Chondrocyte (in vitro differentiated cells): ENCODE measurements at places on chromosomes 6 and 20. TPM values are rescaled to one million over a fixed set of nuclear protein-coding genes. Genes with fewer than 3 reads are reported as not detected.

DNA sequence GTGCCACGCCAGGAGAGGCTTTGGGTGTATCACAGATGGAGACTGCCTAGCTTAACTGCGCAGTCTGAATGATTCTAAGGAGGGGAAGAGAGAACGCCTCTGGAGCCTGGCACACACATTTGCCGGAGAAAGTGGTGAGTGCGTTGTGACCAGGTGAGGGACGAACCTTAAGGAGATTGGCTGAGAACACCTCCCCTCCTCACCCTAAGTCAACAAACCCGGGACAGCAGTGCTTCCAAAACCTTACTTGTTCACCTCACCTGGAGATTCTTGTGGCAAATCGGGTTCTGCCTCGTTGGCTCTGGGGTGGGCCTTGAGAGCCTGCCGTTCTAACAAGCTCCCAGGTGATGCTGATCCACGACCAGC is 9.4 kb downstream of the SYNJ2 start:
- DNase-seq: no peak

DNA sequence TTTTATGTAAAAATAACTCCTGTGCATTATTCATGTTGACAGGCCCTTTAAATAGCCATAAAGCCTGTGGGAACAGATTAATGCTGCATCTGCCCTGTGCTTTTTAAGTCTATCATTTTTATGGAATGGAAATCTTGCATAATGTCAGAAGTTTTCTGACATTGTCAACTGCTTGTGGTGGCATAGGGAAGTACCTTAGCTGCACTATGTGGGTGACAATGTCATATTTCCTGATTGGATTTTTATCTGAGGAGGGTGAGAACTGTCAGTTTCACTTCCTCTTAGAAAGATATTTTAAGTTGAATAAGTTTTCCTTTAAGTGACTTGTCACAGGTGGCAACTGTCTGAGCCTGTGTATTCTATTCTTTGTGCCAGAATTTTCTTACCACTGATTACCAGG is 267.9 kb downstream of the PLCB1 start:
- no peak for DNase-seq

Gene SLA2
- 0.24 TPM in 1 of 3 replicates, not detected in the others for total RNA-seq

Gene HLA-DRB1
- not detected in 3 replicates for total RNA-seq

Gene PRICKLE4
- total RNA-seq: 3.1 to 5.9 TPM (median 3.6 TPM) in 3 replicates

DNA sequence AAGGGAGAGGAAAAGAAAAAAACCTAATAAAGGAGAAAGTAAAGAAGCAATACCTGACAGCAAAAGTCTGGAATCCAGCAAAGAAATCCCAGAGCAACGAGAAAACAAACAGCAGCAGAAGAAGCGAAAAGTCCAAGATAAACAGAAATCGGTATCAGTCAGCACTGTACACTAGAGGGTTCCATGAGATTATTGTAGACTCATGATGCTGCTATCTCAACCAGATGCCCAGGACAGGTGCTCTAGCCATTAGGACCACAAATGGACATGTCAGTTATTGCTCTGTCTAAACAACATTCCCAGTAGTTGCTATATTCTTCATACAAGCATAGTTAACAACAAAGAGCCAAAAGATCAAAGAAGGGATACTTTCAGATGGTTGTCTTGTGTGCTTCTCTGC is 70.8 kb upstream of the RNF146 start:
- DNase-seq: no peak

Gene RAD21L1
- not detected in 3 replicates for total RNA-seq

Gene LST1
- not detected in 3 replicates for total RNA-seq

DNA sequence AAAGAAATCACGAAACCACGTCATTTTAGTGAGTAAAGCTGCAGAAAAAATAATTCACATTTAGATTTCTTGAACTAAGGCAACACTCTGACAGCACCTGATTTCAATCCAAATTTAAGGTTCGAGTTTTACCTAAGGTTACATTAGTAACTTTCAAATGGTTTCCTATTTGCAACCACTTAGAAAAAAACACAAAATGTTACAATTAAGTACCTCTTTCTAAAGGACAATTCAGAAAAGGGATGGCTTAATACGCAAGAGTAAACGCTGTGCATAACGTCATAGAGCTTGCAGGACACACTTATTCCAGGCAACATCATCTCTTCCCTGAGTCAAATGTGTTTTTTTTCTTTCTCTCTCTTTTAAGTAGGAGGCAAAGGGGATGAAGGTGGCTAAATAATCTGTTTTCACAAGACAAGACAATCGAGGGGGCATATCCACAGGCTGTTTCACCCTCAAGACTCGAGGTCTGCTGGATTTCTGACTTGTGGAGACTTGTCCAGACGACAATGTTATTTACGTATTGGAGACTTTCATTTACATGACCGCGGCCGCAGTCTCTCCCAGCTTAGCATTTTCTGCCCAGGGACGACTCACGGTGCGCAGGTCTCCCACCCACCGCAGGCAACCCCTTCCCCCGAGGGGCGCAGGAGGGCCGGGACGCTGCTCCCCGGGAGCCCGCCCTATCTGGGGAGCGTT is 86.0 kb downstream of the SESN1 start:
- DNase-seq: no peak

Gene PSMB1
- total RNA-seq: 129 to 173 TPM (median 137 TPM) in 3 replicates

Gene HTR1E
- total RNA-seq: not detected in 3 replicates

DNA sequence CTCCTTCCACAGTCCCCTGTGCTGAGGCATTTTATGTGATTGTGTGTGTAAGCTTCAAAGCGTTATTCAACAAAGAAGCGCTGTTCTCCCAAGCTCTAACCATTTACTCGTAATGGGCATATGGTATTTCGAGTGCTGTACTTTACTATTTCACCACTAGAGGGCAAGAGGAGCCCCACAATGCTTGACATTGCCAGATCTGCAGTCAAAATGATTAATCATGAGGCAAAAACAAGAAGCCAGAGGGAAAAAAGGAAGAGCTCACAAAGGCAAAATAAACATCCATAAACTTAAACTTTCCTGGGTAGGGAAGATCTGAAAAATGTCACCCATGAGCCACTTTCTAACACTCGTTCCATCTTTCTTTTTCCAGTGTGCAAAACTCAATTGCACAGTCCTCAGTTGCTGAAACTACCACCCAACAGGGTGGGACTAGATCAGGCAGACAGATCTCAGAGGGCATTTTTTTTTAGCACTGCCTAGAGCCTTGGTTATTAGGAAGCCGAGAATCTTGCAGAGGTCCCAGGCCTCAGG is 215.0 kb upstream of the PLCB4 start:
- DNase-seq: no peak

DNA sequence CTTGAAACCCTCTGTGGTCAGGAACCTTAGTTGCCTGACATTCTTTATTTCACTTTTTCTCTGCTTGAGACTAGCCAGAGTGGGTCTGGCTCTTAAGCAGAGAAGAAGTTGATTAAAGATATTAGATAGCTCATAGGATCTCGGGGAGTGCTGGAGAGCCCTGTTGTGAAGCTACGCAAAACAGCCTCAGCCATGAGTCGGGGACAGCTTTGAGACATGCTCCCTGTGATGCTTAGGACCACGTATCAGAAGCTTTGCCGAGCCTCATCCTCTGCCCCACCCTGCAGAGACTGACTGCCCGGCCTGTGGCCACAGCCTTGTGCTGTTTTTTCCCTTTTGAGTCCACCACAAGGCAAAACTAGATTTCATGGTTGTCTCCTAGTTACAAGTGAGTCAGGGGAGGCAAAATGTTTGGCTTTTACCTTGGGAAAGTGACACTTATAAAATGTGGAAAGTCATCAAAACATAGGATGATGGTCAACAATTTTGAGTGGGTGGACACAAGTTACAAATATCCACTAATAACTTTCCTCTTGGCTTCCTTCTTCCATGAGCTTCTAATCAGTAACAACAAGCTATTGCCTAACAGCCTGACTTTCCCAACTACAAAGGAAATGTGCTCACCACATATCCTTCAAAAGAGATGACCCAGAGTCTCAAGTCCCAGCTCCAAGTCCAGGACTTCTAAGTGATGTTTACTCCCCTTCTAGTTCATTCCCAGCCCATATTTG is 108.4 kb downstream of the JAG1 start:
- DNase-seq: no peak

- DNase-seq: no peak
These were observed 121.7 kb downstream of the EDN3 start for GRCh38 chr20:59421920-59422637.

DNA sequence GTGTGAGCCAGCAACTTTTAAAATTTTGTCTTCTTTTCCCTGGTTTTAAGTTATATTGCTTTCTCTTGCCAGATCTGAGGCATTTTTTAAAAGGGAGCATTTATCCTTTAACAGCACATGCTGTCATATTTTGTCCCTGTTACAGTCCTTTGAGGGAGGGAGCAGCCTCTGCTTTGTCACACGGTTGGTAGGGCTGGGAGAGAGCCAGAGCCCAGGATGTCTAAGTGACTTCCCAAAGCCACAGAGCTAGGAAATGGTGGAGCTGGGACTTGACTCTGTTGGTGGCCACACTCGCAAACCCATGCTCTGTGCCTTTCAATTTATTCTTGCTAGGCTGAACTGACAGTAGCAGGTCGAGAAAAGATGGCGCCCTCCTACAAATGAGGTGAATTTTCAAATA is 80.4 kb upstream of the IYD start:
- no peak for DNase-seq

- no peak for DNase-seq
These were observed 149.9 kb upstream of the UST start for GRCh38 chr6:148596891-148597455.

- DNase-seq: no peak
These were observed 146.0 kb downstream of the ELOVL4 start for GRCh38 chr6:79801362-79801761.

DNA sequence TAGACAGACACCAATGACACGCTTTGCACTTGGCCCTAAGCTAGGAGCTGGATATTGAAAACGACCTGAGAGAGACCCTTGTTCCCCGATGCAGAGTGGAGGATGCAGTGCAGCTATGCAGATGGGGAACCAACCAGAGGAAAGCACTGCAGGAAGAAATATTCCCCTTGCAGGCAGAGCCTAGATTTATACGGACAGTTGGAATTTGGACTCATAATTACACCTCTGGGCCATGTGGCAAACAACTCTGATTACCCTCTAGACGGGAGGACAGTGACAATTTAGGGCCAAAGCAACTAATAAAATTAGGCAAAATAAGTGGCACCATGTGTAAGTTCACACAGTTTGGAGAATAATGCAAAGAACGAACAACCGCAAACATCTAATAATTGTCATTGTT is 12.3 kb downstream of the PMEPA1 start:
- DNase-seq: no peak

Gene SIRPA
- 16.2 to 25.6 TPM (median 24.9 TPM) in 3 replicates for total RNA-seq

DNA sequence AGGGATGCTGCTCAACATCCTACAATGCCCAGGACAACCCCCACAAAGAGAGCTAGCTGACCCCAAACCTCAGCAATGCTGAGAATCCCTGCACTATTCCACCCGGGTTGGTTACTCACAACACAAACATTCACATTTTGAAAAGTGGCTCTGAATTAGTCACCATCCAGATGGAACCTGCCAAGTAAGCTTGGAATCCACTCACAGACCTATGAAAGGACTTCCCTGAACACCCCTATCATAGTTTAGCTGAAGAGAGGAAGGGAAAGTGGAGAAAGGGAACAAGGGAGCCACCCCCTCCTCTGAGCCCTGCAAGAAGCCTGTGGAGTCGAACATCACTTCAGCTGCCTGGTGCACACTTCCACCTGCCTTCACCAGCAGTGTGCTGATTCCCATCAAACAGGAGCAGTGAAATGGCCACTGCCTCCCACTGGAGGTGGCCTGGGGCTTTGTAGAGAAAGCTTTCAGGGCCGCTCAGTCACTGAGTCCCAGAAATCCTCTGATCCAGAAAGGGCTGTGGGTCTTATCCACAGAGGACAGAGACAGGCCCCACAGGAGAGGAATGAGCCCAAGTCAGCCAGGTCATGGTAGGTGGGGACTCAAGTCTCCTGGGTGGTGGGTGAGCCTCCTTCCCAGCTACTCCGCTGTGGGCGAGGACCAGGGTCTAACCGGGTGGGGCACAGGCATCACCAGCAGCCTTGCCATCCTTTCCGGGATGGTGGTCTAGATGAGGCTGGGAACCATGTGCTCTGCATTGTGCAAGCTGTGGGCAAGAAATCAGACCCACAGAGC is 203.7 kb downstream of the SYNDIG1 start:
- peak; percentile 61 for DNase-seq

GRCh38 chr6:136487759-136488425 is 62.3 kb downstream of the MAP7 start:
- DNase-seq: no peak
